ENCODE measurements at places on chromosomes 5 and 9. TPM values are rescaled to one million over a fixed set of nuclear protein-coding genes. Genes with fewer than 3 reads are reported as not detected.

The ZBTB43 gene
- total RNA-seq = 15.4 TPM

The GARNL3 gene
- 8.8 TPM for total RNA-seq

The GMCL2 gene
- not detected for total RNA-seq

The GARIN3 gene
- total RNA-seq = not detected

The NR6A1 gene
- 9.9 TPM for total RNA-seq

The LCN10 gene
- not detected for total RNA-seq

The FAM78A gene
- 3.4 TPM for total RNA-seq

The MELK gene
- 63.2 TPM for total RNA-seq

The CATSPER3 gene
- 1.7 TPM for total RNA-seq

The ACTBL2 gene
- total RNA-seq = 0.07 TPM

- no peak for DNase-seq
Measured at GRCh38 chr9:124468061-124468740, 17.9 kb downstream of the ADGRD2 start.

DNA sequence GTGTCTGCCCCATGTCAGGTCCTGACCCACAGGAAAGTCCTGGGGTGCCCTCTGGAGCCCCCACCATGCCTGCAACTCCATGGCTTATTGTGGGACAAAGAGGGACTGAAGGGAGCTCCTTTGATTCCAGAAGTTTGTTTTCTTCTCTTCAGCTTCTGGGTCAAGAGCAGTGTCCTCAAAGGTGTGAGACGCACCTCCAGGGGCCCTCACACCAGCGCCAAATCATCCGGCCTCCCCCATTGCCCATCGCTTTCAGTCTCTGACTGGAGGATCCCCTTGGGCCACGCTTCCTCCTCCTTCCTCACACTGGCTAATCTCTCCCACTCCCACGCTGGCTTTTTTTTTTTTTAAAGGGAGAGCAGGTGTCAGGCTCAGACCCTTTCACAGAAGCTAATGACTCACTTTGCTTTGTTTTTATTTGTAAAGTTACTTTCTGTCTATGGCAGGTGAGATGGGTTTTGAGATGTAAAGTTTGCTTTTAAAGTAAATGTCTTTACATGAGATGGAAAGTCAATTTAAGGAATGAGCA, 16.7 kb downstream of the CDHR2 start:
- no peak for DNase-seq

- DNase-seq = no peak
Measured at GRCh38 chr9:124661271-124661670, 109.8 kb downstream of the NR6A1 start.

DNA sequence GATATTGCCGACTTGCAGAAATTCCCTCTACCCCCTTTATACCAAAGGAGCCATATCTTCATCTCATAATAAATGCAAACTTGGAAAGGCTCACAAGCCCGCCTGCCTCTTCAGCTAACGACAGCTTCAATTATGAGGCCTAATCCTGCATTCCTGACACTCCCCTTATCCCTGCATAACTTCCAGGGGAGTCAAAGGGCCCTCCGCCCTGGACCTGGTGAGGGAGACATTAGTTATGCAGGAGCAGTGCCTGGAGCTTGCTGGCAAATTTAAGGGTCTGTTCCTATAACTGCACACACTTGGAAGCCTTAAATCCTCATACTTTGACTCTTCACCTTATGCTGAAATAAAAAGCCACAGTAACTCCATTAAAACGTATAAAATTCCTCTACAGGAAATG, 617.9 kb downstream of the BNC2 start:
- no peak for DNase-seq

GRCh38 chr5:151733358-151734063, 24.9 kb downstream of the ATOX1 start:
- DNase-seq = no peak

GRCh38 chr9:131839281-131840084, 99.6 kb upstream of the RAPGEF1 start:
- DNase-seq = peak; percentile 33

GRCh38 chr9:5909976-5910375, 19.3 kb downstream of the MLANA start:
- no peak for DNase-seq

GRCh38 chr5:102049517-102049916, 246.6 kb downstream of the SLCO4C1 start:
- no peak for DNase-seq

GRCh38 chr5:9619331-9620092, 10.6 kb downstream of the TAS2R1 start:
- no peak for DNase-seq

DNA sequence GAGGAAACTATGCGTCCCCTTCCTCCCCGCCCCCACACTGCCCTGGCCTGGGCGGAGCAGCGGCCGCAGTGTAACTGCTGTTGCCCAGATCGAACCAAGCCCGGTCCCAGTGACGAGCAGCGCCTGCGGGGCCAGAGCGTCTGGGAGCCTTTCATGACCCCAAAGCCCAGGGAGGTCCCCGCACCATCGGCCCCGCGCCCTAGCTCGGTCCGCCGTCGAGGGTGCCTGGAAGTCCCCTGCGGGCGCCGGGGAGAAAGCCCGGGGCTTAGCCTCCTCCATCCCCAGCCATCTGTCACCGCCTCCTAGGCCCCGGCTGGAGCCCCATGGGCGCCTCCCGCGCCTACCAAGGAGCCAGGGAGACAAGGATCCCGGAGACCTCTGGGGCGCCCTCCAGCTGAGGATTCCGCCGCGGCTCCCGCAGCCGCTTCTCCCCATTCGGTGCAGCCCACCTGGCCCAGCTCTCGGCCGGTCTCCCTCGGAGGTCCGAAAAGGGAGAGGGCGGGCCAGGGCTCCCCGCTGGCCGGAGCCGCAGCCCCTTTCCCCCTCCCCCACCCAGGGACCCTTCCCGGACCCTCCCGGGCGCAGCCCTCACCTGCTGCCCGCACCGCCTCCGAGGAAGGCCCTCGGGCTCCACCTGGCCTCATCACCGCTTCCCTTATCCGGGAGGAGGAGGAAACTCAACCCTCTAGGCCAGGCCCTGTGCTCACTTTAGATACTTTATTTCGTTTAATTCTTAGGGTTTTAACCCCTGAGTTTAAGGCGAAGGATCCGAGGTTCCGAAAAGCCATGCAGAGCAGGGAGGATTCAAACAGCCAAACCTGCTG, 45.6 kb downstream of the APTX start:
- DNase-seq = no peak

DNA sequence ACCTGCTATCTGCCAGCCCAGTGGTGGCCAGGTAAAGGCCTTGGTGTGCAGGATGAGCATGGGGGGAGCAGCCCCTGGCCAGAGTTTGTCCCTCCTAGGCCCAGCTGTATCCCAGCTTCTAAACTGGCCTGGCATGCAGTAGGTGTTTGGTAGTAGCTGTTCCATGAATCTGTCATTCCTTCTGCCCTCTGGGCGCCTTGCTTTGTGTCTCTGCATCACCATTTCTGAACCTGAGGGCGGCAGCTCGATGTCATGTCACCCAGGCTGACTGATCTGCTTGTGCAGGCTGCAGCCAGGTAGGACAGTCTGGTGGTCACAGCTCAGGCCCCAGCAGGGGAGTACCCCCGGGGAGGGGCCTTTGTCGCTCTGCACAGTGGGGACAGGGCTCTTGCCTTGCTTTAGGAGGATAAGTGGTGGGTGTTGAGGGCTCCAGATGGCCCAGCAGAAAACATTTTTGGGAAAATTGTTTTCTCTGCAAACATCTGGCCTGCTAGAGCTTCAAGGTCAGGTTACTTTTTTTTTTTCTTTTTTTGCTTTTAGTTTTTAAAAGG, 4.6 kb upstream of the SUSD3 start:
- DNase-seq = no peak

DNA sequence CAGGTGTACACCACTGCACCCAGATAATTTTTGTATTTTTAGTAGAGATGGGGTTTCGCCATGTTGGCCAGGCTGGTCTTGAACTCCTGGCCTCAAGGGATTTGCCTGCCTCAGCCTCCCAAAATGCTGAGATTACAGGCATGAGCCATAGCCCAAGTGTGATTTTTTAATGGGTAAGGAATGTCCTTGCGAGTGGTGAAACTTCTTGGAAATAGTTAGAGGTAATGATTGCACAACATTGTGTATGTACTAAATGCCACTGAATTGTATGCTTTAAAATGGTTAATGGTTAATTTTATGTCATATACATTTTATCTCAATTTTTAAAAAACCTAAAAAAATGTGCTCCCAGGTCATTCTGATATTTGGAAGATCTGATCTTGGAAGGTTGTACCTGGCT, 59.9 kb upstream of the IL6ST start:
- DNase-seq = no peak

DNA sequence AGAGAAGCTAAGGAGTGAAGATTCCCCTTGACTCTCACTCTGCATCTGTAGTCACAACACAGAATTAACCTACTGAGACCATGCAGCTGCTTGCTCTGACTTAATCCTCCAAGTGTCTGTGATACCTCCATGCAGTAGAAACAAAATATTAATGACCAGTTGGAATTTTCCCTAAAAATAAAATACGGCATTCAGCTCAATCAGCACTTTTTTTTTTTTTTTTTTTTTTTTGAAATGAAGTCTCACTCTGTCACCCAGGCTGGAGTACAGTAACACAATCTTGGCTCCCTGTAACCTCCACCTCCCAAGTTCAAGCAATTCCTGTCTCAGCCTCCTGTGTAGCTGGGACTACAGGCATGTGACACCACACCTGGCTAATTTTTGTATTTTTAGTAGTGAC, 48.4 kb downstream of the WDR41 start:
- DNase-seq = no peak

DNA sequence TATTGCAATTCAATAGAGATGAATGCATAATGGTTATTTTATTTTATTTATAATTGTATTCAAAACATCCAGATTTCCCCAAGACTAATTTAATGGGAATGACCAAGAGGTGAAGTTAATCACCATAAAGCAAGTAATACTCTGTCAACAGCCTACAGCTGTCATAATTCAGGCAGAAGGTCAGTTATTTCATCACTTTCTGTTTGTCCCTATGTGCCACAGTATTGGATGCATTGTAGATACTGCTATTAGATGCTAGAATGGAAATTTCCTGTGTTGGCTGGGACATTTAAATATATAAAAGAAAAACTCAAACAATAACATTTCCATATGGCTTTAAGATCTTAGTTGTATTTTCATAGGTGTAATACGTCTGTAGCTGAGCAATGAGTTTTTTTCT, 56.7 kb upstream of the MINAR2 start:
- no peak for DNase-seq

- no peak for DNase-seq
Measured at GRCh38 chr5:73131711-73132425, 11.5 kb downstream of the TMEM171 start.

DNA sequence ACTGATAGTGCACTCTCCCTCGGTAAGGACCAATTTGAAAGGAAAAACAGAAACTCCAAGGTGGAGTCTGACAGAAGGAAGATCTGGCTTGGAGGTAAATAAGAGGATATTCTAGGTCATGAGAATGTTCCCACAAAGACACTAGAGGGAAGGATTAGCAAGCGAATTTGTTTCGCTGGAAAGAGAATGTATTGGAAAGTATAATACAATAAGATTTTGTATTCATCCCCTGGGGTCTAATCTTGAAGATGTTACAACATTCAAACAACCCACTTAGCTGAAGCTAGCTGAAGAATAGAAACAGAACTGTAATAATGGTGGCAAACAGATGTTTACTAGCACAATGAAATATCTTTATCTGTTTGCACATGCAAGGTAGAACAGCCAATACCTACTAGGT, 158.7 kb downstream of the GNAQ start:
- DNase-seq = no peak

DNA sequence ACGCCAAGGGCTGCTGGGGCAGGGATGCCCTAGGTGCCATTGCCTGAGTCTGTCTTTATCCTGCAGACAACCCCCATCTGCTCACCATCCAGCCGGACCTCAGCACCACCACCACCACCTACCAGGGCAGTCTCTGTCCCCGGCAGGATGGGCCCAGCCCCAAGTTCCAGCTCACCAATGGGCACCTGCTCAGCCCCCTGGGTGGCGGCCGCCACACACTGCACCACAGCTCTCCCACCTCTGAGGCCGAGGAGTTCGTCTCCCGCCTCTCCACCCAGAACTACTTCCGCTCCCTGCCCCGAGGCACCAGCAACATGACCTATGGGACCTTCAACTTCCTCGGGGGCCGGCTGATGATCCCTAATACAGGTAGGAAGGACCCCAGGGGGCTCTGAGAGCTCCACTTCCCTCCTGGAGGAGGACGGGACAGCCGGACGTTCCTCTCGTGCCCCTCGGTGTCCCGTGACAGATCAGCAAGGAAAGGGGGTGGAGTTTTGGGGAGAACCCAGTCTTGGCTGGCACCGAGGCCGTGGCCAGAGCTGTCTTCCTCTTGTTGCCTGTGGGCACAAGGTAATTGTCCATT, 24.9 kb downstream of the HK3 start:
- no peak for DNase-seq

DNA sequence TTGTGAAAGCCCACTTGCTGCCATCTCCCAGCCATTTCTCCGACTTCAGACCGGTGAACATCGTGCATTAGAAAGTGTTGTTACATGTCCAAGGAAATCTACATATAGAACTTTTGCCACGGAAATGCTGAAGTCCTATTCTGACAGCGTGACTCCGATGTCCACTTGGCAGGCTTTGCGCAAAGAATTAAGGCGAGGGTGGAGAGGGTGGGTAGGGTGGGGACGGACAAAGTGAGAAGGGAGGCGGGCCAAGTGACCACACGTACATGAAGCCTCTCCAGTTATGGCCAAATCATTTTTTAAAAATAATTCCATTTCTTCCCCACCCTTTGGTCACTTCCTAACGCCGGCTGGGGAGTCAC, 460 bp upstream of the ACO1 start:
- DNase-seq = no peak

DNA sequence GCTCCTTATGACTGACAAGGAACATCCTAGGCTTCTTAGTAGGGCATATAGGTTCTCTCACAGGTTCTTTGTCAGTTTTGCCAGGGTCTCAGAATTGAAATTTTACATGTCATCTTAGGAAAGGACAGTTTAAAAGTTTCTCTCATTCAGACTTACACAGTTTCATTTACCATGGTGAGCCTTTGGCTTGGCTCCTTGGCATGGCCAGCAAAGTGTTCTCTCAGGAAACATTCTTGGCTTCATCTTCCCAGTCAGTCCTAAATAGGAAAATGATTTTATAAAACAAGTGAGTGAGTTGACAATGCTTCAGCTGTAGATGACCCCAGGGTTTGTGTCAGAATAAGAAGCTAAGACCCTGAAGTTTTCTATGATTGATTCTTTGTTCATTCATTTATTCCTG, 191.6 kb downstream of the PCSK5 start:
- DNase-seq = no peak

DNA sequence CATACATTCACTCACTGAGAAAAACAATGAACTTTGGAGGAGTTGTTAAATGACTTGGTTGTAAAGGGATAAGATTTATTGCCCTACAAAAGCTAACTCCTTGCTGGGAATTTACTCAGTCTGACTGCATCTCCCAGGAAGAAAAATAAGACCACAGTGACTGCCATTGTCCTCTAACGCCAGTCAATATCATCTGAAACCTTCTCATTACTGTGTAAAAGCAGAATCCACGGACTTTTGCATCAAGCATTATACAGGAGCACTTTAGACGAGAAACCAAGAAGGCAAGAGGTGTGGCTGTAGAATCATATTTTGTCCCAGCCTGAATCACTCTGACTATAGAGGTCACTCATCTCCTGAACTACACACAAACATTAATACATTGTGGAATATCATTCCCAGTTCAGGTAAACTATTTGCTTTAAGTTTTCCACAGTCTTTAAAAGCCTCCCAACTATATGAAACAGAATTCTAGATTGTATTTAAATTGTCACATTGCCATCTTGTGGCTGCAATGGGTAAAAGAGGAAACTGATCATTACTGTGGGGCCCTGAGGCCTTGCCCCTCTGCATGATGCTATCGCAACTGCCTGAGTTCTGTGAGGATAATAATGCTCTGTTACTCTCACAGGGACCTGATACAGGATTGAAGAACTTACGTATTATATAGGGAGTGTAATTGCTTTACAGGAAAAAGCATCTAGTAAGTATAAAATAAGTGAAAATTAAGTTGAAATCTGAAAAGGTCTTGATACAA, 142.9 kb downstream of the SLCO4C1 start:
- peak; percentile 35 for DNase-seq
